ENCODE measurements at places on chromosomes 4 and X.

DNA sequence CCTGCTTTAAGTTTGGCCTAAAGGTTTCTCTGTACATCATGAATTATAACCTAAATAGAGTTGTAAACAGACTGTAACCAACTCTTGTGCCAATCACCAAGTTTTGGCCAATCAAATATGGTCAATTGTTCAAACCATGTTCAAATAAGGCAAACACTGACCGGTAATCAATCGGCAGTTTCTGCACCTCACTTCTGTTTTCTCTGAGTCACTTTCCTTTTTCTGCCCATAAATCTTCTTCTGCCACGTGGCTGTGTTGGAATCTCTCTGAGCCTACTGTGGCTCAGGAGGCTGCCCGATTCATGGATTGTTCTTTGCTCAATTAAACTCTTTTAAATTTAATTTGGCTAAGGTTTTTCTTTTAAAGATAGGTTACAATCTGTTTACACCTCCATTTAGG lies 16.5 kb upstream of the ENPP6 start:
- DNase-seq: no peak

GRCh38 chr4:87151730-87152129 lies 68.7 kb downstream of the KLHL8 start:
- no peak for DNase-seq

GRCh38 chr4:76677571-76678326 lies 220.2 kb downstream of the SOWAHB start:
- no peak for DNase-seq

- no peak for DNase-seq
Measured at GRCh38 chrX:10246846-10247245, 90.1 kb downstream of the CLCN4 start.

GRCh38 chrX:148389629-148390028 lies 110.8 kb upstream of the AFF2 start:
- no peak for DNase-seq

GRCh38 chrX:23888887-23889501 lies 18.7 kb downstream of the APOO start:
- DNase-seq: no peak

- no peak for DNase-seq
Measured at GRCh38 chr4:177596035-177596434, 153.8 kb upstream of the AGA start.

GRCh38 chr4:153292897-153293741 lies 51.4 kb upstream of the MND1 start:
- DNase-seq: no peak

All from hematopoietic multipotent progenitor cell treated with erythropoietin and hydrocortisone succinate and interleukin-3 and kit ligand, for 8 days (in vitro differentiated cells).